ENCODE measurements at places on chromosomes 11 and 22.

- DNase-seq: no peak
Observed at GRCh38 chr22:48267681-48268080, 1505.2 kb downstream of the TBC1D22A start.

DNA sequence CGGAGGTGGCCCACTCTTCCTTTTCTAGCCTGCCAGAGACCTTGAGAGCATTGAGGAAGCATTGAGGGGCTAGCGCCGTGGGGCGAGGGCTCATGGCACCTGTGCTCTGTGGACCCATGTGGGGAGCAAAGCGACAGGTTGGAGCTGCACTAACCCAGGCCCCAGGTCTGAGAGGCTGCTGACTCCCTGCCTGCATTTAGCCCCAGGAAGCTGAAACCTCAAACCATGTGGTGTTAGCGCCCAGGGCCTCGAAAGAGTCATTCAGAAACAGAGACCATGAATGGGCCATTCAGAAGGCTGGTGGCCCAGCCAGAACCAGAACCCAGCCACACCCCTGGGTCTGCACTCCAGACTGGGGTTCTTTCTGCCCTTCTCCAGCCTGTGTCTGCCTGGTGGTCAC is 88.6 kb downstream of the BCR start:
- no peak for DNase-seq

GRCh38 chr11:39668640-39669039 is 1790.8 kb downstream of the LRRC4C start:
- no peak for DNase-seq

GRCh38 chr22:20571078-20571503 is 63.7 kb downstream of the MED15 start:
- no peak for DNase-seq

DNA sequence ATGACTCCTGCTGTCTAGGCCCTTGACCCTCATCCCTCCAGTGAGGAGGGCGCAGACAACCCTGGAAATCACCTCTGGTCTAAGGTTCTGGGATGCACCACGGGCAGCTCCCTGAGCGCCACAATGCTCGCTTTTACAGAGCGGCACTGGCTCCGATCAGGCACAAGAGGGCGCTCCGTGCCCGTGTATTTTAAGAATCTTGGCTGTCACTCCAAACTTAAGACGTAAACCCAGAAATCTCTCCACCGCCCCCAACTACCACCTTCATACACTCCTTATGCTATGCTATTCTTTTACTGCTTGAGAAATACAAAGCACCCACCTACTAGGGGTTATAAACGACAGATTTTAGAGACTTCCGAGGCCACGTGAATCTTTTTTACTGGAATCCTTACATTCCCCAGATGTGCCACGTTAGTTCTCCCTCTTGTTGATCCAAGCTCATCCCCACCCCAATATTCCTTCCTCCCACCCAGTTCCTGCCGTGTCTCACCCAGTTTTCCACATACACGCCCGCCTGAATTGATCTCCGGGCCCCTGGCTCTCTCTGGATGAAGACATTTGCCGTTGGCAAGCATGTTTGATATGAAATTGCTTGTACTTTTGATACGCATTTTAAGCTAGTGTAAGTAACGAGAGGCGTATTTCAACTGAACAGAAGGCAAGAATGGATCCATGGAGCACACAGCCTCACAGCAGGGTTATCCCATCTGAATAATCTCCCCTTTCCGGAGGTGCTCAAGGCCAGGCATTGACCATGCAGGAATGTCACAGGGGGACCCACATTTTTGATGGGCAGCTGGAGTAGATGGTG is 453.5 kb downstream of the OPCML start:
- DNase-seq: peak; percentile 73

- DNase-seq: no peak
Observed at GRCh38 chr11:34627197-34627596, 6.3 kb downstream of the EHF start.

DNA sequence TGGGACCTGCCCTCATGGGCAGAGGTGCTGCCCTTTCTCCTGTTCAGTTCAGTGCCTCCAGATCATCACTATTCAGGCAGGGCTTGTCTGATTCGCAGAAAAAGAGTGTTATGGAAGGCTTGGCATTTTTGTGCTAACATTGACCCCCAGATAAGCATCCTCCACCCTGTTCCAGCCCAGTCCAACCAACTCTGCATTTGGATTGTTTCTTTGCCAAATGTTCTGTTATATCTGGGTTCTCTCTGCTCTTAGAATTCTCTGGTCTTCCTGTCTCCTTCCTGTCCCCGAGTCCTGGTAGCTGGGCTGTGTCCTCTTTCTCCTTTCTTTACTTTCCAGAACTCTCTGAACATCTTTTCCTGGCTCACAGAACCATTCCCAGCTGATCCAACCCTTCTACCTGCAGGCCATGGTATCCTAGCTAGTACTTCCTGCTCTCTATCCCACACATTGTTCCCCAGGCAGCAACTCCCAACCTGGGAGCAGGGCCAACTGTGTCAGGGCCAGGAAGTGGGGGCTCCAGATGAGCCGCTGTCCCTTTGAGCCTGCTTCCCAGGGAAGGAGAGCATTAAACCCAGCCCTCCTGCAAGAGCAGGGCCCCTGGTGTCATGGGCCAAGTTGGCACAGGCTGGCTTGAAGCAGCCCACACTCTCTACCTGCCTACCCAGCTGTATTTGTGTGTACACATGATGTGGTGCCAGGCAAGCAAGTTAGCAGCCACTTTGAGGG is 280.7 kb upstream of the CADM1 start:
- no peak for DNase-seq

- DNase-seq: no peak
Observed at GRCh38 chr11:73186294-73186850, 31.7 kb upstream of the P2RY2 start.

DNA sequence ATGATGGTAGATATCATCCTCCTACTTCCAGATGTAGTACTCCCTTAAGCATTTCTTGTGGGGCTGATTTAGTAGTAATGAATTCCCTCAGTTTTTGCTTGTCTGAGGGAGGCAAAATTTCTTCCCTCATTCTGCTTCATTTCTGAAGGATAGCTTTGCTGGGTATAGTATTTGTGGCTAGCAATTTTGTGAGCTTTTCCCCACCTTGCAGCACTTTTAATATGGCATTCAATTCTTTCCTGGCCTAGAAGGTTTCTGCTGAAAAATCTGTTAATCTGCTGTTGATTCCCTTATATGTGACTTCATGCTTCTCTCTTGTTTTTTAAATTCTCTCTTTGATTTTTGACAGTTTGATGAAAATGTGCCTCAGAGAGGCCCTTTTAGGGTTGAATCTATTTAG is 50.4 kb downstream of the KCNQ1OT1 start:
- DNase-seq: no peak

- DNase-seq: no peak
Observed at GRCh38 chr22:38955926-38956325, 1.5 kb upstream of the APOBEC3A start.

GRCh38 chr11:78533399-78533798 is 41.3 kb downstream of the NARS2 start:
- DNase-seq: no peak

DNA sequence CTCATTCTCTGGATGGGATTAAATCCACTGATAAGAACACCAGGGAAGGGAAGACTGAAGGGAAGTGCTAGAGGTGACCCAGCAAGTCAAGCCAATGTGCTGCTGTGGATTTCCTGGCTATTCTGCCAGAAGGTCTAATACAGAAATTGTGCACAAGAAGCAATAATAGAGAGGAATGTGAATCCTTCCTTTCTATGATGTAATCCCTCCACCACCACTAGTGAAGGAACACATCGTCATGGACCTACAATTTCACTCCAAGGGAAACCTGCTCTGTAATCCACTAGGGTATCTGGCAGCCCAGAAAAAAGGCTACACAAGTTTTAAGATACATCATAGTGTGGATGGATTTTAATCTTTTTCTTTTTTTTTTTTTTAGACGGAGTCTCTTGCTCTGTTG is 17.4 kb downstream of the LARGE2 start:
- no peak for DNase-seq

DNA sequence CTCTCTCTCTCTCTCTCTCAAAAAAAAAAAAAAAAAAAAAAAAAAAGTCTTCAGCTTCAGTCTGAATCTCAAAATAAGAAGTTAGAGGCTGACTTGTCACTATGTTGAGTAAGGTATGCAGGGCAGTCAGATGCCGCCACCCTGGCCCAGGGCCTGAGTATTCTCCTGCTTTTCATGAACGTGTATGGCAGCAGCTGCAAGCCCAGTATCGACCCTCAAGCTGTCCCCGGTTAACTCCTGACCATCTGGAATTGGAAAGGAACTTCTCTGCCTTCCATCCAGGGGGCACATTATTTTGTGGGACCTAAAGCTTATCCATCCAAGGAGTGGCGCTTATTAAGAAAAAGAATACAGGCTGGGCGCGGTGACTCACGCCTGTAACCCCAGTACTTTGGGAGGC is 11.4 kb downstream of the MRGPRD start:
- no peak for DNase-seq

- DNase-seq: no peak
Observed at GRCh38 chr11:109432105-109432504, 10.1 kb downstream of the C11orf87 start.

DNA sequence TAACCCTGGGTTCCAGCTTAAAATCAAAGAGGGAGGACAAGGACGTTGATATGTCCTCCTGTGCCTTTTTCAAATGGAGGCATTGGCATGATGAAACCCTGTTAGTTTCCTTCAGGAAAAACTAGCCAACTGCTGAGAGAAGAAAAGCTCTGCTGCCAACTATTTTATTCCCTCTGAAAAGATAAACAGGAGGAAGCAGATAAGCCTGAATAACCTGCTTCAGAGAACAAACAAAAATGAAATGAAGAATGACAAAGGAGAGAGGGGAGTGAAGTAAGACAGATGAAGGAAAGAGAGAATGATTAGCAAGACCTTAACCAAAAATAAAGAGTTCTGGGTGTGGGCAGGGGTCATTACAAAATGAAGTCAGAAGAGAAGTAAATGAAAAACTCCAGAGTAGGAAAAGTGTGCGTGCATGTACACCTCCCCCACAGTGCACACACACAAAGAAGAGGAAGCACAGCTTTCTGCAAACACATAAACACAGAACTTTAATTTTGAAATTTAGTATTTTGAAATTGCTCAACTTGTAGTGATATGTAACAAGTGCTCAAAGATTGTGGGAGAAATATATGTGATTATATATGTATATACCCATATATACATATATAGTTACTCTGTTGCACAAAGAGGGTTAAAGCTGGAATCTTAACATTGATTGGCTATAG is 332.2 kb downstream of the LUZP2 start:
- no peak for DNase-seq

DNA sequence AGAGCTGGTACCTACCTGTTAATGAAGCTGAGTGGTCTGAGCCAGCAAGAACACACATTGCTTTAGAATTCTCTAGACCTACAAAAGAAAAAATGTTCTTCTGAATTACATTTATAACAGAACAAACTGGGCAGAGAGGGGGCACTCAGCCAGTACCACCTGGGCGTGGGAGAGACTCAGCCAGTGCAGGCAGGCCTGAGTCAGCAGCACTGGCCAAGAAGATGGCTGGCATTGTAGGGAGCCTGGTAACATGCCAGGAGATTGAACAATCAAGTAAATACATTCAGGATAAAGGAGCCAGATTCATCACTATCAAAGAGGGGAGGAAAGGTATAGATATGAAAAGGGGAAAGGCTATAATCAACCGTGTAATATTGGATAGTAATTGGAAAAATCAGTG is 19.9 kb downstream of the SERGEF start:
- DNase-seq: no peak

DNA sequence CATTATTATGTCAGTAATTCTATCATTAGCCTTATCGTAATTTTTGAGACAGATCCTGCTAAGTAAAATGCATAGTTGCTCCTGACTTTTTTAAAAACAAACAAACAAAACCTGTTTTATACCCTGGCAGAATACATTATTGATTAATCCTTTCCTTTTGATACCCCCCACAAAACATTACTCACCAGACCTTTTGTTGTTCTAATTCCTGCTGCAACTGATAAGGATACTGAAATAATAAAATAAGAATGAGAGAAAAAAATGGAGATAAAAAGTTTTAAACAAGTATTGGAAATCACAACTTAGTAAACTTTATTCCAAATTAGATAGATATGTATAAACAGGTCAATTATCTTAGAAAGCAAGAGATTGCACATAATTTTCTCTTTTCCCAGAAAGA is 28.6 kb downstream of the MS4A4E start:
- no peak for DNase-seq

DNA sequence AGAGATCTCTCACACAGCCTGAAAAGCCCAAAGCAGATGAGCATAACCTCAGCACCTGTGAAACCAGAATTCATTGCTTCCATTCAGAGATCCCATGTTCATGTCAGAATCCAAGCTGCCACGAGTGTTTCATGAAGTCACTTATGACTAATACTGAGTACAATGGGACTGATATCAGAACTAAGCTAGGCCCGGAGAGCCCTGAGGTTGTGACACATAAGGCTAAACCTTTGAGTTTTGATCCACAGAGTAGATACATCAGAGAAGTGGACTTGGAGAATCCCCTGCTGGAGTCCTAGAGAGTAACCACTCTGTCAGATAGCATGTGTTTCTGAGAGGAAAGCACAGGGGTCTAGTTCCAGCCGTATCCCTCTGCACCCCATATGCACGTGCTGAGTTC is 890 bp upstream of the GLYATL1 start:
- DNase-seq: no peak

DNA sequence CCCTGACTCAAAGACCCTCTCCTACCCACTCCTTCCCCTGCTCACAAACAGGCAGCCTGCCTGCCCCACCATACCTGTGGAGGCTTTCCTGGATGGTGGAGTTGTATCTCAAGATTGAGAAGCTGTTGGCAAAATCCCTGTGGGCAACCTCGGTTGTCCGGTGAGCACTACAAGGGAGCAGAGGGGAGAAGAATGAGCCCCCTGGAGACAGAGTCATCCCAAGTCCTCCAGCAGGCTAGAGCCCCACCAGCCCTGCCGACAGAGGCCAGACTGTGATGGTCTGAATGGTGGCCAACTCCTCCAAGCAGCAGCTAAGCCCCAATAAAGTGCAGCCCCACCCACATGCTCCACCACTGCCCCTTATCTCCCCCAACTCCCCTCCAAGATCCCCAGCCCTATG is 17.5 kb downstream of the TMPRSS13 start:
- no peak for DNase-seq

GRCh38 chr22:17726928-17727897 is 47.1 kb downstream of the BID start:
- no peak for DNase-seq

DNA sequence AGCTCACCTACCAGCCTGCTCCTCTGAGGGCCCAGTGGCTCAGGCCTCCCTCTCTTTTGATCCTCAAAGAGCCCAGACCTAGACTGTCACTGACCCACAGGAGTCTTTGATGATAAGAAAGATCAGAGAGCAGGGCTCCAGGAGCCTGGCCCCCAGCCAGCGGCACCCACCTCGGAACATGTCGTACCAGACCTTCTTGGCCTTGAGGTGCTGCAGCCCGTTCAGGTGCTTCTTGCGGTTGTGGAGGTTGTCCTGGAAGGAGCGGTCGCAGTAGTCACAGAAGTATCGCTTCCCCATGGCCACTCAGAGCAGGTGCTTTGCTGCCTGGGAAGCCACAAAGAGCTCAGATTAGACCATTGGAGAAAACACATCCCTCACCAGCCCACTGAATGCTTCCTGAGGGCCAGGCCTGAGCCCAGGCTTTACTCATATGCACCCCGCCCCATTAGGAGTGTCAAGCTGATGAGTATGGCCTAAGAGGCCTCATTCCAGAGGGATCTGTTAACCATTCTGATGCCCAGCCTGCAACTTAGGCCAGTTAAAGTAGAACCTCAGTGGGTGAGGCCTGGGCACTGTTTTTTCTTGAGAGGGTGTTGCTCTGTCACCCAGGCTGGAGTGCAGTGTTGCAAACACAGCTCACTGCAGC is 18.4 kb downstream of the ZMAT5 start:
- DNase-seq: no peak

GRCh38 chr11:123742031-123742723 is 717 bp upstream of the ZNF202 start:
- peak; percentile 14 for DNase-seq

GRCh38 chr11:112829971-112830654 is 131.1 kb upstream of the NCAM1 start:
- DNase-seq: no peak
